Nasal cavity respiratory epithelium epithelial cell of viscerocranial mucosa (primary cell): ENCODE measurements at places on chromosomes 12 and 14. TPM values are rescaled to one million over a fixed set of nuclear protein-coding genes. Genes with fewer than 3 reads are reported as not detected.

Gene NEMP1
- total RNA-seq: 4.8 and 11.6 TPM in 2 replicates

Gene BEGAIN
- 0.21 and 0.68 TPM in 2 replicates for total RNA-seq

Gene TMEM52B
- total RNA-seq: not detected in 2 replicates

Gene NR2C1
- 17.8 and 33.5 TPM in 2 replicates for total RNA-seq

Gene CHFR
- 33.8 and 45.5 TPM in 2 replicates for total RNA-seq

Gene KLHL33
- not detected in 2 replicates for total RNA-seq

Gene E2F7
- total RNA-seq: 9.4 and 12.3 TPM in 2 replicates

Gene PLBD1
- total RNA-seq: 3.4 TPM in 2 replicates

Gene KLRK1
- 0.07 TPM in 1 of 2 replicates, not detected in the other for total RNA-seq

Gene ADIPOR2
- total RNA-seq: 62.6 and 66.0 TPM in 2 replicates

Gene FBLN5
- 0.28 and 0.34 TPM in 2 replicates for total RNA-seq

Gene TRIM9
- under 0.01 and 0.64 TPM in 2 replicates for total RNA-seq

Gene CYP27B1
- total RNA-seq: 1.5 and 4.1 TPM in 2 replicates

Gene PTGDR
- total RNA-seq: not detected in 2 replicates

Gene EGLN3
- total RNA-seq: 7.5 and 58.7 TPM in 2 replicates

Gene PLA2G1B
- total RNA-seq: not detected in 2 replicates

Gene TCTN1
- 4.8 and 20.9 TPM in 2 replicates for total RNA-seq

Gene PRH2
- 0.34 TPM in 1 of 2 replicates, not detected in the other for total RNA-seq

Gene CMA1
- total RNA-seq: not detected in 2 replicates

Gene RFX4
- not detected in 2 replicates for total RNA-seq

Gene PMCH
- total RNA-seq: not detected in 2 replicates

Gene CNTN1
- total RNA-seq: 0.21 and 1.0 TPM in 2 replicates

Gene TCL1B
- total RNA-seq: not detected in 2 replicates

Gene CFAP251
- total RNA-seq: 18.1 and 28.0 TPM in 2 replicates

Gene TRAFD1
- 37.1 and 40.0 TPM in 2 replicates for total RNA-seq

Gene CLEC4E
- not detected in 2 replicates for total RNA-seq

Gene RASSF3
- total RNA-seq: 10.3 and 14.0 TPM in 2 replicates

Gene TSHR
- total RNA-seq: not detected in 2 replicates

Gene SMIM41
- total RNA-seq: under 0.01 TPM in 1 of 2 replicates, not detected in the other

Gene CHD8
- 47.5 and 80.7 TPM in 2 replicates for total RNA-seq

Gene NTS
- total RNA-seq: not detected in 2 replicates

Gene SLC10A1
- total RNA-seq: under 0.01 TPM in 1 of 2 replicates, not detected in the other

Gene B4GALNT3
- 4.7 and 22.9 TPM in 2 replicates for total RNA-seq
